Naive thymus-derived CD8-positive, alpha-beta T cell (primary cell): ENCODE measurements at places on chromosomes 3 and 15.

- DNase-seq, result no peak
Observed at GRCh38 chr3:172305974-172306373, 142.3 kb downstream of the GHSR start.

DNA sequence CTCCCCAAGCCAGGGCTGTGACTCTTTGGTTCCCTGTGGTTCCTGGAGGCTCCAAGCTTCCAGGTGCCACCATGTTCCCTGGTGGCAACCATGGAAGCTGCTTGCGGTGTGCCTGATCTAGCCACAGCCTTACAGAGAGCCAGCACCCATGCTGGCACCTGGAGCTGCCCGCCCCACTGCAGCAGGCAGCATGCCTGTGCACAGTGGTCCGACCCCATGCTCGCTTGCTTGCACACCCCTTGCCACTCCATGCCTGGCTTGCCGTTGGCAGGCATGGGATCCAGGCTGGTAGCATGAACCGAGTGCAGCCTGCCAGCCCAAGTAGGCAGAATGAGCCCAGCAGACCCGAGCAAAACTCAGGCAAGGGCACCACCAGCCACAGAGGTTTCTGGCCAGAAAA lies 53.9 kb downstream of the SLMAP start:
- DNase-seq, result no peak

GRCh38 chr15:74158855-74159650 lies 14.5 kb upstream of the ISLR start:
- DNase-seq, result no peak

GRCh38 chr3:168485936-168486335 lies 390.2 kb upstream of the GOLIM4 start:
- DNase-seq, result no peak

GRCh38 chr15:95410757-95411156 lies 919.7 kb upstream of the NR2F2 start:
- DNase-seq, result no peak

DNA sequence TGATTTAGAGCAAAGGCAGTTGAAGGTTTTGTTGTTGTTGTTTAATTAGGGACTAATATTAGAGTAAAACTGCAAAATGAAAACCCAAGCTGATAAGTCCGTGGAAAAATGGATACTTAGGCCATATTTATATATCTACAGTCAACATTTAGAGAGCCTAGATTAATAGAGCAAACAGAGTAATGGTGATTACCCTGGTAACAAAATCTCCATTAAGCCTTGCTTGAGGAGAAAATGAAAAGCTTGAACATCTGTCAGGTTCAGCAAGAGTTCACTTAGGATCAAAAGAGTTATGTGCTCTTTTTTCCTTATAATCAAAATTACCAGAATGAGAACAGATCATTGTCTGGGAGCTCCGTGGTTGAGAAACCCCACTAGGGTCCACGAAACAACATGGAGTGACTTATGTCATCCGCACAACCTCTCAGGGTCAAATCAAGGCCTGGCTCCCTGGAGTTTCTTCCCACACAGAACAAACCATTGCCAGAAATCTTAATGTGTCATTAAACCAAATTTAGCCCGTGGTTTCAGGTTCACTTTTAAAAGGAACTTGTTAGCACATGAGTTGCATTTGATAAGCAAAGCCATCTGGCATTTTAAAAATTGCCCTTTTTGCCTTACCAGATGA lies 381.2 kb downstream of the GABRB3 start:
- no peak for DNase-seq

- DNase-seq, result no peak
Observed at GRCh38 chr3:123750659-123751420, 133.3 kb downstream of the MYLK start.

GRCh38 chr3:168991803-168992202 lies 671.7 kb downstream of the MECOM start:
- no peak for DNase-seq

DNA sequence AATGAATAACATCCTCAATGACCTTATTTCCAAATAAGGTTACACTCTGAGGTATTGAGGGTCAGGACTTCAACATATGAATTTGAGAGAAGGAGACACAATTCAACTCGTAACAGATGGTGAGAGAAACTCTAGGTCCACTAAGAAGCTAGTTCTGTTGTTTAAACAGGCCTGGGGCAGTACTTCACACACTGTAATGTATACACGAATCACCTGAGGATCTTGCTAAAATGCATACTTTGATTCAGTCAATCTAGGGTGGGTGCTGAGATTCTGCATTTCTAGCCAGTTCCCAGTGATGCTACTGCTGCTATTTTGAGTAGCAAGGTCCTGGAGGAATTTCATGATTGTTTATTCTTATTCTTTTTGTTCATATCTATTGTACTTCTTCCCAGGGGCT lies 186.8 kb downstream of the SATB1 start:
- DNase-seq, result no peak

DNA sequence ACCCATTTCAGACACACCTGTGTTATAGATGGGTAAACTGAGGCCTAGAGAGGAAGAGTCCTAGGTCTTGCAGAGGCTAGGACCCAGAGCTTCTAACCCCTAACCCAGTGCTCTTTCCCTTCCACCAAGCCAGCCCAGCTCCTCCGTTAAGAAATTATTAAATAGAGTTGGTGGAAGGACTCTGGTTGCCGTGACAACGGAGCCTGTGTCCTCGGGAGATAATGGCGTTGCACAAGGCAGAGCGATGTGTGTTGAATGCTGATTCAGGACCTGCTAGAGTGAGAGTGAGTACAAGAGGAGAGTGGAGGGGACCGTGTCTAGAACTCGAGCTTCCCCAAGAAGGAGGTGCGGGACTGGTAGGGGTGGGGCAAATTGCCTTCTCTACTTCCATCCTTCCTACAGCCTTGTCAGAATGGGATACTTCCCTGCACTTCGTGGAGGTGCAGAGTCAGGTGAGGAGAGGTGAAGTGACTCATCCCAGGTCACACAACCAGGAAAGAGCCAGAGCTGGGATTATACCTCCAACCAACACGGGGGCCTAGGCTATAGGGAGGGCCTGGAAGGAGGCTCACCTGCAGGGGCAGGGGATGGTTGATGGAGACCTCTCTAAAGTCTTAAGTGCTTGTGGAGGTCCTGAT lies 8.6 kb downstream of the SLC6A1 start:
- DNase-seq, result no peak

DNA sequence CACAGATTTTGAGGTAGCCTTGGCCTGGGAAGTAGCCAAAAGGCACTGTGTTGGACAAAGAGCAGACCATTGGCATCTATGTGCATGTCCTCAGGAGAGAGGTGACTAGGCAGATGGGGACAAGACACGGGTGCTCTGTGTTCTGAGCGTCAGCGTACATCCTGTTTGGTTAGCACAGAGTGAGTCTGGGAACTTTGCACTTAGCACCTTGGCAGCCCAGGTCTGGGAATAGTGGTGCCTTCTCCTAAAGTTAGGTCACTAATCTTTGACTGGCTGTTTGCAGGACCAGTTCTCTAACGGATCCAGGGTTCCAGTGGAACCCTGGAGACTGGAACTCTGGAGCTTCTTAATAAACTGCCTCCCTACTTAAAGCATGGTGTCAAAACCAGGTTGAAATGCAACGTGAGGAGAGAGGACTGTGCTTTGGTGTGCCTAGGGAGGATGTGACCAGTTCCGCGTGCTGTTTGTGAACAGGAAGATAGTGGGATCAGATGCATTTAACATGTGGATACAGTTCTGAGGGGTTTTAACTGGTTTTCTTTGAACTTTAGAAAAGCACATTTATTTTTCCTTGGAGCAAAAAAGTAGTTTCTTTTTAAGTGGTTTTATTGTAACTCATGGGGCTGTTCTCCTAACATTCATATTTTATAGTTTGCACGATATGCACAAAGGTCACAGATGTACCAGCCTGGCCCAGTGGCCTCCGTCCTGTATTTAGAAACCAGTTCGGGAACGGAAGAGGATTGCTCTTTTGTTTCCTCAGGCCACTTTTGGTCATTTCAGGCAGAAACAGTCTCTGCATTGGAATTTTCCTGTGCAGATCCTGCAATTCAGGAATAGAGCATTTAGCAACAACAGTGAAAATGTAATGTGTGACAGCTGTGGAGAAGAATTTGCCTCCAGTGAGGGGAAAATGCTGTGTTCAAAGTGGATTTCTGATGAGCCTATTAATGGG lies 48.8 kb downstream of the ABHD2 start:
- peak; percentile 2 for DNase-seq
